ENCODE measurements at places on chromosomes 12 and 14.

- DNase-seq, result no peak
Observed at GRCh38 chr14:105412771-105413543, 6.7 kb upstream of the MTA1 start.

- no peak for DNase-seq
Observed at GRCh38 chr12:13940335-13940865, 41.0 kb downstream of the GRIN2B start.

DNA sequence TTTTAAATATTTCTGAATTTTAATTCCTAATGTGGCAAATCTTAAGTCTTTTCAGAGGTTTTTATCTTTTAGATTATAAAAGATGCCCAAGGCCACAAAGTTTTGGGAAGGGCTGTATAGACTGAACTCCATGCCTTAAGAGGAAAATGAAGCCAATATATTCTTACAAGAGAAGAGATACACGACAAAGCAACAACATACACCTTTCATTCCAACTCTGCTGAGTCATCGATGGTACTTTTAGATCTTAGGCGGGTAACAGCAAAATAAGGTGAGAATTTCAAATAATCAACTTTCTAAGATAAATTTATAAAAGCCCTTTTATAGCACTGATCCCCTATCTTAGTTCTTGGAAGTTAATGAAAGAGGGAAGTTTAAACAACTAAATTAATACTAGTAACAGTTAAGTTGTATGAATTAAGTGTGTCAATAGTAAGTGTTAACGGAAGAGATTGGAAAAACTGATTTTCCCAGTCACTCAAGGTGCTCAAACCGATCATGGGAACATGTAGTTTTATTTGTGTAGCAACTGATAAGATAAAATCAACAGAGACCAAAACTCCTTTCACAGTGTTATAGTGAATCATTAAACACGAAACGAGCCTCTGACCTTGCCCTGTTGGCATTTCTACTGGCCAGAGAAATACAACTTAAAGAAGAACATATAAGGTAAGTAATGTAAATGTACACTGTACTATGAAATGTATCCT is 18.8 kb upstream of the PIK3C2G start:
- no peak for DNase-seq

- DNase-seq, result no peak
Observed at GRCh38 chr12:53840316-53840715, 88.5 kb upstream of the CISTR start.

- no peak for DNase-seq
Observed at GRCh38 chr12:107415834-107416233, 269.8 kb upstream of the PWP1 start.

DNA sequence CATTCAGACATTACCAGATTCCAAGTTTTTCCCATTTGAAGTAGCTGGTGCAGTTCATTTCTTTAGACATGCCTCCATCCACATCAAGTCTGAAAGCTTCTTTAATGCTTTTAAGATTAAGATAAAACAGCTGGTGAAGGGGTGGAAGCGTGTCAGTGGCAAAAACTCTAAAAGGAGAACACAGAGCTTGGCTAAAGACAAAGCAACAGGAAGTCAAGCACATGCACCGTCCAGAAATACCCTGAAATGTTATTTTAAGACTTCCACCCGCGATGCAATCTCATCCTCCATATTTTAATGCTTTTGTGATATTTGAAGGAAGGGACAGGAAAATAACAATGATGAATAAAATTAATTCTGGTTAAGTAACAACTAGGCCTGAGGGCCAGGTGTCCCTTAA is 31.8 kb downstream of the PPM1H start:
- no peak for DNase-seq

DNA sequence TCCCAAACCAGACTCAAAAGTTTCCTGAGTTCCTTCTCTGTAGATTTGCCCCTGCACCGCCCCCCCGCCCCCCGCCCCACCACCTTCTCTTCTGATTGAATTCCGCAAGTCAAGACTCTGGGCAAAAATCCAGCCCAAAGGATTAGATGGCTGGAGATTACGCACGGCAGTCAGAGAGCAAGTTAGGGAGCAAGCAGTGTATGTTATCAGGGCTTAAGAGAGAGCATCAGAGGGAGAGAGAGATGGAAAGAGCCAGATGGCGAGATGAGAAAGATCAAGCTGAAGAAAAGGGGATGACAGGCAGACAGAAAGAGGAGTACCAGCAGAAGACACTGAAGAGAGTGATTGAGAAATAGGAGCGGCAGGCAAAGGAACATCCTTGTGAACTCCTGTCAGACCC is 13.9 kb upstream of the ANKRD33 start:
- no peak for DNase-seq

DNA sequence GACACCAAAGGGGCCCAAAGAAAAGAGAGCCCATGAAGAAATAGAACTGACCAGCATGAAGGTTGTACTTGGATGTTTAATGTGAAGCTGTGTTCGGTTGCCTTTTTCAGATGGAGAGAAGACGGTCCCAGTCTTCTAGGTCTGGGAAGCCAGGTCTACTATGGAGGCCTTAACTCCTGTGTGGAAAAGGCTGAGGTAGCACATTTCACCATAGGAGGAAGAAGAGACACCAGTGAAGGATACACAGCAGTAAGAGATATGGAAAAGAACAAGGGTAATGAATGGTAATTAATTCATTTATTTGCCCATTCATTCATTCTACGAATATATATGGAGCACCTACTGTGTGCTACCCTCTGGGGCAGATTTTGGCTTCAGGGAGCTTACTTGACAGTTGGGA is 151.6 kb upstream of the PLEKHG7 start:
- DNase-seq, result no peak

DNA sequence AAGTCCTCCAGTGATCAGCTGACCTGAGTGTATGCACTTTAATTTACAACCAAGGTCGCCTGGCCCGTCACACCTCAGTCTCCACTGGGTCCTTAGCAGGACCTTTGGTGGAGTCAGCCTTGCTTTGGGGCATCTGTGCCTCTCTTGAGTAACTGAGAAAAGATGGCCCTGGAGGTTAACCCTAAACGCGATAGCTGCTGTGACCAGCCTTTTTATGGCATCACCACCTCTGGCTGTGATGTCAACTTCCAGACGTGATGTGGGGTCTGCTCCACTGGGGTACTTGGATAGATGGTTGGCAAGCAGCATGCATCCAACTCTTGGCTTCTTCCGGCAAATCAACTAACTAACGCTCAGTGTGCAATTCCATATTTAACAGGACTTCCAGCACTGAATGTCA is 122.8 kb upstream of the RTL1 start:
- DNase-seq, result no peak

DNA sequence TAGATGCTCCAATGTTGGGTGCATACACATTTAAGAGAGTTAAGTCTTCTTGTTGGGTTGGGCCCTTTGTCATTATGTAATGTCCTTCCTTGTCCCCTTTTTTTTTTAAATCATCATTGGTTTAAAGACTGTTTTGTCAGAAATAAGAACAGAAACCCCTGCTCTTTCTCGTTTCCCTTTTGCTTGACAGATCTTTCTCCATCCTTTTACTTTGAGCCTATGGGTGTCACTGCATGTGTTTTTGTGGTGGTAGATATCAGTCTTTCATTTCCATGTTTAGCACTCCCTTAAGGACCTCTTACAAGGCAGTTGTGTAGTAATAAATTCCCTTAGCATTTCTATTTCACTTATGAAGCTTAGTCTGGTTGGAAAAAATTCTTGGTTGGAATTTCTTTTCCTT is 47.4 kb downstream of the RTN1 start:
- no peak for DNase-seq

DNA sequence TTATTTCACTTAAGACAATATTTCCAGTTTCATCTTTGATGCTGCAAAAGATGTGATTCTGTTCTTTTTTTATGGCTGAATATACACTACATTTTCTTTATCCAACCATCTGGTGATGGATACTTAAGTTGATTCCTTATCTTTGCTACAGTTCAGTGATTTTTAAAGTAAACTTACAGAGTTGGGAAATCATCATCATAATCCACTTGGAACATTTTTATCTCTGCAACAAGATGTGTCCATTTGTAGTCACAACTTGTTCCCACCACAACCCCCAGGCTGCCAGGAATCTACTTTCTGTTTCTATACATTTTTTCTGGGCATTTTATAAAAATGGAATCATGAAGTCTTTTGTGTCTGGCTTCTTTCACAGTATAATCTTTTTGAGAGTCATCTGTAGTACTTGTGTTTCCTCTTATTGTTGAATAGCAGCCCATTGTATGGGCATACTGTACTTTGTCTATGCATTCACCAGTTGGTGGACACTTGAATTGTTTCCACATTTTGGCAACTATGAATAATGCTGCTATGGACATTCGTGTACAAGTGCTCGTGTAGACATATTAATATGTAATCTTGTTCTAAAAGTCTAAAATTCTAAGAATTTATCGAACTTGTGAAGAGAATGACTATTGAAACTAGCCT is 212.5 kb upstream of the DDHD1 start:
- DNase-seq, result no peak

DNA sequence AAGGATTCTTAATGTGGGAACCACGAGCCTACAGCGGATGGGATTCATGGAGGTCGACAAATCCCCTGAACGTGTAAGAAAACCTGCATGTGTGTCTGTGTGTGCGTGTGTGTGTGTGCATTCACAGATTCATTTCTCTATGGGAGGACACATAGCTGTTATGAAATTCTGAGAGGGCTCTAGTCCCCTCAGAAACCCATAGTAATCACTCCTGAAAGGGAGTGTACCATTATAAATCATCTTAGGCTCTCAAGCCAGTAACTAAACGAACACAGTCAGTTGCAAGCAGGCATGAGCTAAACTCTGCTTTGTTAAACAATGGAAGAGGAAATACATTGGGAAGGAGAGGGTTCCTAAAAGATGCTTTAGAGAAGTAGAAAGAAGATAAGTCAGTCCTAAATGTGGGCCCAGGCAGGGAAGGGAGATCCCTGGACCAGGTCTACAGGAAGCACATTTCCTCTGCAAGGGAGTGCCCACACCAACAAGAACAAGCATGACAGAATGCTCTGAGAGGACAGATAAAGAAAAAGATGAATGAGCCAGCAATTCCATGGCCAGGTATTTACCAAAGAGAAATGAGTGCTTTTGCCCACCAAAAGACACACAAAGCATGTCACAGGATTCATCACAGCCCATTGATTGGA is 91.3 kb downstream of the ITPR2 start:
- DNase-seq, result no peak

GRCh38 chr12:43551971-43552559 is at the start of gene ADAMTS20:
ADAMTS20 (minus strand) TSS chr12:43552203; CDS start chr12:43551921, 282 bp downstream.
- DNase-seq, result no peak

DNA sequence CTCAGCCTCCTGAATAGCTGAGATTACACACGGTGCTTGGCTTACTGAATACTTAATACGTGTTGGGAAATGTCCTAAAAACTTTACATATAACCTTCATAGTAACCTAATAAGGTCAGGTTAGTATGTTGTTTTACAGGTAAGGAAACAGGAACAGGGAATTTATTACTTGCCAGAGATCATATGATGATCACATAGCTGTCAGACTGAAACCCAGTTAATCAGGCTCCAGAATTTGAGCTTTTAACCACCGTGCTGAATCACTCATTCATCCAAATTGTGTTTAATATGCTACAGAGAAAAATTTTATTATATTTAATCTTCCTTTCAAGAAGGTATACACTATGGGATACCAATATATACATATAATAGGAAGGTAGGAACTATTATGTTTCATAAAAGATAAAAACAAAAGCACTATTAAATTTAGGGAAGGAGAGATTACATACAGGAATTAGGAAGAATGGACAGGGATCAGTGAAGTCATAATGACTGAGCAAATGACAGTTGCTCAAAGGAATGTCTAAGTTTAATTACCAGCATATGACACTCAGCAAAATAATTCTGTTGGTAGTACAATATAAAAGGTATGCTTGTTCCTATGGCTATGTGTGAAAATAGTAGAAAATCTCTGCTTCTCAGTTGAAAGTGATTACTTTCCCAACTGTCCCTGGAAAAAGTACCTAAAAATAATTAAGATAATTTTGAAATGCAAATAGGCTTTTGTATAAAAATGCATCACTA is 59.3 kb downstream of the HEATR5A start:
- no peak for DNase-seq

- DNase-seq, result no peak
Observed at GRCh38 chr12:68910128-68910527, 22.8 kb downstream of the CPM start.

DNA sequence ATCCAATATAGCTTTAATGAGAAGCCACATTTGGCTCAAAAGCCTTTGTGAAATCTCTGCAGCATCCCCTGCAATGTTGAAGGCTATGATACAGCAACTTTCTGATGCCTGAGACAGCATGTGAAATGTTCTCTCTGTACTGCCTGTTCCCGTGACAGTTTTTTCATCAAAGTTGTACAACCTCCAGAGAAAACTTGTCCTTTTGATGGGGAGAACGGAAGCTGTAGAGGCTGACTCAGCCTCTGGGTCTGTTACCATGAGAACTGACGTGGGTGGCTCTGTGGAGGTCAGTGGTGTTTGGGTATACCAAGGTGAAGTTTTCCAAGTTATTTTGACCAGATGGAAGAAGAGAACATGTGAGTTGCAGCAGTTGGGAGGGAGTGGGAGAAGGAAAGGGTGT is 17.0 kb downstream of the SLC4A8 start:
- DNase-seq, result no peak

- DNase-seq, result no peak
Observed at GRCh38 chr12:12585115-12585863, 22.6 kb upstream of the DUSP16 start.

GRCh38 chr12:2336409-2336829 is 283.6 kb downstream of the CACNA1C start:
- DNase-seq, result peak; percentile 51

GRCh38 chr14:101705733-101706508 is 55.6 kb upstream of the PPP2R5C start:
- DNase-seq, result no peak

- DNase-seq, result no peak
Observed at GRCh38 chr12:51103977-51104376, 20.6 kb upstream of the CSRNP2 start.

DNA sequence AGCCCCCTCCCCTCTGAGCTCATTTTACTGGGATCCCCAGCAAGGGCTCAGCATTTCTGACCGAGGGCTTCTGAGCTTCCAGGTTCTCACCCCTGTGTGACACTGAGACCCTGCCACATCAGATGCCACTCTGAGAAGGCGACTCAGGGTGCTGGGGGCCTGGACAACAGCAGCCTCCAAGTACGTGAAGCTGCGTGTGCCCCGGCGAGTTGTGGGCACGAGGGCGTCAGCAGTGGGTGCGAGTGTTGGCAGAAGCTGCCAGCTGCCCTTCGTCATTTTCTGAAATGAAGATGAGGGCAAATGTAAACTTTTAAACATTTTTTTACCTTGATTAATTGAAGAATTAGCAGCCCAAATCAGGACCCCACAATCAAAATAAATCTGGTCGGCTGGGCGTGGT is 32.7 kb upstream of the TEX22 start:
- DNase-seq, result no peak

- DNase-seq, result no peak
Observed at GRCh38 chr12:131699434-131699833, 11.5 kb upstream of the SFSWAP start.
